GOT3 (cell line): ENCODE measurements at places on chromosomes 11 and 22.

DNA sequence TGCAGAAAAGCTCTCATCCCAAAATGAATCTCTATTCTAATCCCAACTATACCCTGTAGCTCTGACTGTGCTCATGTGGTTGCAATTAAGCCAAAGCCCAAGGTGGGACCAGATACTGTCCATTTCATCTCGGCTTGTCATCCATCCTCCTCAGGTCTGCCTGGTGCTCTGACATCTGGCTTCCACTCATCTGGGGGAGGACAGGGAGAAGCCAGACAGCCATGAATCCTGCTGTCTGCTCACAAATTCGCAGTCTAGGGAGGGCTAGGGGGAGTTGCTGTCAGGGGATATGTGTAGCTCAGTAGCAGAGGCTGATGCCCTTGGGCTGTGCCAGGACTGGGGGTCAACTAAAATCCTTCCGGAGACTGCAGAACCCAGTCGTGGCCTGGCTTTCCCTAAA, 167.1 kb downstream of the ETS1 start:
- DNase-seq, result no peak

DNA sequence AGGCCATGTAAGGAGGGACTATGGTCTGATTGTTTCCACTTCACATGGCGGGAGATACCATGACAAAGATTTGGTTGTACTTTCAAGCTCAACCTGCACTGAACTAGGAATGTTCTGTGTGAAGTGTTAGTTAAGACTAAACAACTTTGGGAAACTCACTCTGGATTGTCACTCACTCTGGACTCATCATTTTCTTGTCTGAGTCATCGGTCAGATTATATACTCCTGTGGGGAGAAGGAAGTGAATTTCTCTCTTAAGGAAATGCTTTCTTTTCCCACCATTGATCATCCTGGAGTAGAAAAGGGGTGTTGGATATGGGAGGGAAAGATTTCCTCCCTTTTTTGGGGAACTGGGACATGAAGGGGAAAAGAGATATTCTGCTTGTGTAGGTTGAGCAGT, 26.9 kb upstream of the CAT start:
- DNase-seq, result no peak

GRCh38 chr11:62508336-62509058, 38.1 kb downstream of the AHNAK start:
- DNase-seq, result no peak

DNA sequence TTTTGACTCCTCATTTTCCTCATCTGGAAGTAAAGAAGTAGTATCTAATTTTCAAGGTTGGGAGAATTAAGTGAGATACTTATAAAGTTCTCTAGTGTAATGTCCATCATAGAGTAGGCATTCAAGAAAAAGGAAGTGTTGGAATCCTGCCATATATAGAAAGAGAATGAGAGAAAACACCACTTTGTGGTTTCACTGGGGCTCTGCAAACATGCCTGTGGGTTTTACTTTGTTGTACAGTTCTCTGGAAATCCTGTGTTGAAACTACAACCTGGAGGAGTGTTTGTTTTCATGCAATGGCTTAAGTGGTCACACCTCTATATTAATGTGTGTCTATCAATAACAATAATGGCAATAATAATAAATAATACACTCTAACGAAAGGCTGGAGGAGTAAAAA, 741.7 kb downstream of the NELL1 start:
- DNase-seq, result no peak

- DNase-seq, result no peak
Observed at GRCh38 chr11:61706452-61707400, 26.5 kb downstream of the DAGLA start.

GRCh38 chr11:47020793-47021526, 84.4 kb downstream of the CSTPP1 start:
- DNase-seq, result no peak

- DNase-seq, result no peak
Observed at GRCh38 chr11:12274056-12274455, 103.3 kb upstream of the PARVA start.

DNA sequence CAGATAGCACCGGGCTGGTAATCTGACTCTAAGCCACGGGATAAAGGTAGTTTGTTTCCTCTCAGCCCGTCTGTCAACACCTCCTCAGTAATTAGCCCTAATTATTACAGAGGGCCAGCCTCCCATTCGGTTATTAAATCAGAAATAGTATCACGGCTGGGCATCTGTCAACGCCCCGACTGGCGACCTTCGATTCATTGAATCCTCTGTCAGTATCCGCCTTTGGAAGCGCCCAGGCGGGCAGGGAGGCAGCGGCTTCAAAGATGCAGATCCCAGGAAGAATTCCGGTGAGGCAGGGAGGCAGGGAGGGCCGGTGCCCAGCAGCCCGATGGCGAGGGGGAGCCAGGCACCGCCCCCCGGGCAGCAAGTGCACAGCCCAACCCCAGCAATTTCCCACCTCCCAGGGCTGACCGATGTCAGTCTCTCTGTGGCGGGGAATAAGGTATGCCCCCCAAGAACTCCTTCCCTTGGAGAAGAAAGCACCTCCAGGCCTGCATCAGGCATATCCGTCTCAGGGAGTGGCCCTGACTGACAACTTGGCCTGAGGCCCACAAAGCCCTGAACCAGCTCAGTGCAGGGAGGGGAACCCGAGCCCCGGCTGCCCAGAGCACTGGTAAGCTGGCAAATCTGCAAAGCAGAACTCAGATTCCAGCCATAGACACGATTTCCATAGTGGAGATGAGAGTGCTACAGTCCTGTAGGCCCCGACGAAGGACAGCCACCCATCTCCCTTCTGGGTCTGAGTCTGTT, 11.4 kb downstream of the GNB1L start:
- DNase-seq, result no peak

- DNase-seq, result no peak
Observed at GRCh38 chr11:128417607-128418324, 169.6 kb downstream of the ETS1 start.
